NCI-H526 treated with DMSO at 0.1 percent for 48 hours (cell line): ENCODE measurements at places on chromosomes 6 and 20.

DNA sequence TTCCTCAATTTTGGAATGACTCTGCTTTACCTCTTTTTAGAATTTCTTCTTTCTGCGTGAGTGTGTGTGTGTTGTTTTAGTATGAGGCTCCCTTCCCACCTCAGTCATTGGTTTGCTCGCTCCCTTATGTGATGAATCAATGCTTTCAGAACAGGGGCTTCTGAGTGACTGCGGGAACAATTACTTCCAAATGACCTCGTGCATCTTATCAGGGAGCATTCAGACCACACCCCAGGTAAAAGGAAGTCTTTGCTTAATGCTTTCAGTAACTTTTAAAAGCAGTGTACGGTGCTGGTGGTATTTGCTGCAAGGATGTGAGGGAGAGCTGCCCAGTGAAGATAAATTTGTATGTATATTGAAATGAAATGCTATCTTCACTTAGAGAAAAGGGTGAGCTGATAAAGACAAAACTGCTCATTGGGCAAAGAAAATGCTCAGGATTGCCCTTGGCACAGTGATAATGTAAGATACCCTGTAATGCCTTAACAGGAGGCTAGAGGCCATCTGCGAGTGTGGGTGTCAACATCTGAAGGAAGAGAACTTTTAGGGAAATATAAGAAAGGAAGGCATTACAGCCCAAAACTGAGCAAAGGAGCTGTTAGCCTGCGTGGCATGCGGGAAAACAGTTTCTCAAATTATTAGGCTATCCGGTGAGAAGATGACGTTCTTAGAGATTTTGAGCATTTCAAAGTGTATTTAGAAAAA lies at the start of gene MLIP:
TSS of gene MLIP (plus strand) at position 103 of the 705 bp plus-strand sequence. CDS start at position 140, 37 bp downstream.
- no peak for DNase-seq

- no peak for DNase-seq
Observed at GRCh38 chr6:97067045-97067444, 142.5 kb downstream of the KLHL32 start.

DNA sequence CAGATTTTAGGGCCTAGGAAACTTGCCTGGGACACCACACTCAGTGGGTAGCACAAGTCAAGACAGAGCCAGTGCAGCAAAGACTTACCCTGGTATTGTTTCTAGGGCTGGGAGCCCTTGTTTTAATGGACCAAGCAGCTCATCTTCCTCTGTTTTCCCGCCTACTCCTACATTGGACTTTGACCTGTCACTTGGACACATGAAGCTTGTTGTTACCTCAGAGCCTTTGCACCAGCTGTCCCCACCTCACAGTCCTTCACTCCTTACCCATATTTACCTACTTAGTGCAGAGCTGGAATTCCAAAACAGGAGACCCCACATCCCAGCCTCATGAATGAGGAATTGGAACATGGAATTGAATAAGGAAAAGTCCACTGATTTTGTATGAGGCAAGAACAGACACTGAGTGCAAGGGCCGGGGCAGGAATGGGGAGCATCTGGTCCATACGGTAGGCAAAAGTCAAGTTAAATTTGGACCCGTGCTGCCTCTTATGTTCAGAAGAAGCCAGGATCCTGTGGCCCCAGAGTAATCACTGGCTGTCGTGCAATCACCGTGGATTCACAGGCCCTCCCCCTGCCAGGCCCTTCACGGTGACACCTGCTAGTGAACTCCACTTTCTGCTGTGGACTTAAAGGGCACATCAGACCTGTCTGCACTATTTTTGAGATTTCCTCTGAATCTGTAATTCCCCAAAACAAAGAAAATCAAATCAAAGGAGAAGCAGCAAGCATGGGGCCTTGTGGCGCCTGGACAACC lies 236.9 kb upstream of the PMEPA1 start:
- no peak for DNase-seq

DNA sequence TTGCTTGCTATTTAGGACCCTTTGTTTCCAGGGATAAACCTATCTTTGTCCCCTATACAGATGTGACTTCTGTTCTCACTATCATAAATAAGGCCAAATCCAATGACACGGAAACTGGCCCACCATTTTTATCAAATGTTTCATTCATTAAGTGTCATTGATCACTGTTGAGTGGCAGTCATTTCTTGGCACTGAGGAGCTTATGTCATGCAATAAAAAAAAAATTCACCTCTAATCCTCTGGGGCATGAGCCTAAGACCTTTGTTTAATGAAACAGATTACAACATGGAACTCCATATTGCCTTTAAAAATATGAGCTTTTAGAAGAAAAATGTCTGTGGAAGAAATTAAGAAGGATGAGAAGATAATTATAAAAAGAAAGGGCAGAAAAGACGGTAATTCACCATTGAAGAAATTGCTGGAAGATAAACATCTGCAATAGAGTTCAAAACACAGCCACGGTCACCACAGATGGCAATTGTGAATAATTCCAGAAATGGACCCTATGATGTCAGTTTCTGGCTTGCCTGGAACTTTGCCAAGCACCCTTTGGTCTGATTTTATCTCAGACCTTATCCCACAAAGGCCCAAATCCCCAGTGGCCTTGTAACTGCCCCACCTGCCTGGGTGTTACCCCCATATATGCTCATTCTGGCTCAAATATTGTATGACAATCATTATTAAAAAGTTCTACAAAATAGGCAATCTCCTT lies 91.1 kb downstream of the DST start:
- no peak for DNase-seq

- DNase-seq = no peak
Observed at GRCh38 chr20:33866398-33867100, 55.4 kb downstream of the CHMP4B start.

GRCh38 chr6:118335325-118335816 lies 212.7 kb upstream of the PLN start:
- no peak for DNase-seq

GRCh38 chr20:20860078-20860806 lies 147.8 kb upstream of the RALGAPA2 start:
- peak; percentile 69 for DNase-seq

DNA sequence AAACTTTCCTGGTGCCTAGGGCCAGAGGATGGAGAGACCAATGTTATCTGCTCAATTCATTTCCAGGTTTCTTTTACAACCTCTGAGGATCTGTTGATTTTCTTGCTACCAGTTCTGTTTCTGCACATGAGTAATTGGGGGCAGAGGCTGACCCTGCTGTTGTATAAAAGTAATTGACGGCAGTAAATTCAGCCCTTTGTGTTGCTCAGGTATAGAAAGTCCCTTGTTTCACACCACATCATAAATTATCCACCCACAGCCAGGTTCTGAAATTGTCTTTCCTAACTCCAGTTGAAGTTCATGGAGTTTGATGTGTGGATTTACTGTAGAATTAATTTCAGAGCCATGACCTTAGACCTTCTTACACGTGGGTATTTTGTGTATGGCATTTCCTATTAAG lies 107.4 kb upstream of the GRIK2 start:
- DNase-seq = no peak

- DNase-seq = no peak
Observed at GRCh38 chr6:17057322-17057721, 44.5 kb upstream of the STMND1 start.

DNA sequence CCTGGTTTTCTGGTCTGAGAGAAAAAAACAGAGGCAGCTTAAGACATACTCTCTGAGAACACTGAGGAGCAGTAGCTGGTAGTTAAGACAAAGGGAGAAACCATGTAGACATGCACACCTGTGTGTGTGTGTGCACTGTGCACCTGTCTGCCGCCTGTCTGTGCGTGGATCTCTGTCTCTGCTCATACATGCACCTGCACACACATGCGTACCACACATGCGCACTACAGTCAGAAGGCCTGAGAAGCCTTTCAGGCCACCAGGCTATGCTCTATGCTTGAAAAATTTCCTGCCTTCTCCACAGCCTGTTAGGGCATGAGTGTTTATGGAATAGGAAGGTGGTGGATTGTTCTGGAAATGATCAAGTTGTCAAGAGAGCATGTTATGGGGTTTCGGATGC lies 103.5 kb downstream of the CDH4 start:
- no peak for DNase-seq

DNA sequence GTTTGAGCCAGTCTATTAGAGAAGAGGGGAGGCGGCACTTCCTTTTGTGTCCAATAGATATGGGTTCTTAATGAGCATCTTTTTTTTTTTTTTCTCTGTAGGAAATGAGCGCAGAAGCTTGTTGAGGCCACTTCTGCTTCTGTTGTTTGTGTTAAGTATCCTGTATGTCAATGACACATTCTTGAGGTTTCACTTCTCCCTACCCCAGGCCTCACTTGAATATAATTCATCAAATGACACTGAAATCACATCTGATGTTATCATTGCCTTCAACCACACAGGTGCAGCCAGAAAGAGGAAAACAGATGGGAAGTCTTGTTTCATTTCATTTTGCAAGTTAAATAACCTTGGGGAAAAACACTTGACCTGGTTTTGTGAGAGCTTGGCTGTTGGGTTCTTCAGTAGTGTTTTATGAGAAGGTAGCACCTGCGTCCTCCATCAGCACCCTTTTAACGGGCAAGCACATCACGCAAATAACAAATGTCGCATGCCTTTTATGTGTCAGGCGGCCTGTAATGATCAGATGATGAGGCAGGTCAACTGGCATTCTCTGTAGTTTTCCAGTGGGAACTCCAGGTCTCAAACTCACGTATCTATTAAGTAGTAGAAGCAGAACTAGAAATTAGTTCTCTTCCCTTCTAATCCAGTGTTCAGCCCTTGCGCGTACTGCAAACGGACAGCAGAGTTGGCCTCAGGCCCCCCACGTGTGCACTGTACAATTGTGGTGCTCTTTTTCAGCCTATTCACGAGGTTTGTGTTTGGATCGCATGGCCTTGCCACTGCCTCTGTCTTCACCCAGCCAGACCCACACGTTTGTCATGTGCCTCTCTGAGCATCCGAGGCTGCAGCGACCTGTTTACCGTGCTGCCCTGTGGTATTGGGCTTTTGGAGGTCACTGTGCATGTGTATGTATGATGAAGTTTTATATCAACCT lies 23.5 kb downstream of the PLEKHG1 start:
- DNase-seq = peak; percentile 39

- DNase-seq = no peak
Observed at GRCh38 chr6:104952911-104953399, 4.0 kb upstream of the LIN28B start.

GRCh38 chr6:25769983-25770382 lies 15.4 kb downstream of the SLC17A4 start:
- no peak for DNase-seq

GRCh38 chr20:63682384-63683139 lies 13.9 kb upstream of the TNFRSF6B start:
- no peak for DNase-seq

DNA sequence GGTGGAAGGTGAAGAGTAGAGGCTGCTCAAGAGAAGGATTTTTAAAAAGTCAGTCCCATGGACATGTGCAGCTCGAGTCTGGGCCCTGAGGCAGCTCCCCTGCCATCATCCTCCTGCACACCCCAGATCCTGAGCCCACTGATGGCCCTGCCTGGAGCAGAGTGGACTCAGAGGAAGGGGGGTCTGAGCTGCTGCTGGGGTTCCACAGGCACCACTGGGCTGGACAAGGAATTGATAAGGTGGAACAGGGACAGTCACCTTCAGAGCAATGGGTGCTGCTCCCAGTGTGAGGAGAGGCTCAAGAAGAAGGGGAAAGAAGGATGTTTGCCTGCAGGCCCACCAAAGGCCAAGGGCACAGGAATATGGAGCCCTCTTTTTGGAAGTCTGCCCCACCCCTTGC lies 6.2 kb downstream of the ULBP2 start:
- DNase-seq = no peak

DNA sequence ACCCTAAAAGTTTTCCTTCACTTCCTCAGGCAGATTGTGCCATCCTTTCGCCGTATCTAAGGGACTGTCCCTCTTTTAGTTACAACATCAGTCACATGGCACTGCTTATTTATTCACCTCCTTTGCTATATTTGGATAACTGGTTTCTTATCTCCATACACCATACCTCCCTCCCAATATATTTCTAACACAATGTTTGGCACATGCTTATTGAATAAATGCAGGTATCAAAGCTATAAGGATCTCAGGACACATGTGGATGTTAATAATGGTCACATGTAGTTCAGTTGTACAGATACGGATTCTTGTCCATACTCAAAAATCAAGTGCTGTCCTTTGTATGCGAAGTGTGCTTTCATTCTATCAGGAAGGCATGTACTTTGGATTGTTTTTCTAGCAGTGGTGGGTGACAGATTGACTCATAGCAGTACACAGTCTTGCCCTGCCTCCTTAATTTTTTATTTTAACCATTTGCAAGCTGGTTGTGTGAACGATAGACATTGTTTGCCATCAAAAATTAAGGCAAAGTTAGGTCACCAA lies 407.1 kb upstream of the RUNX2 start:
- DNase-seq = no peak

DNA sequence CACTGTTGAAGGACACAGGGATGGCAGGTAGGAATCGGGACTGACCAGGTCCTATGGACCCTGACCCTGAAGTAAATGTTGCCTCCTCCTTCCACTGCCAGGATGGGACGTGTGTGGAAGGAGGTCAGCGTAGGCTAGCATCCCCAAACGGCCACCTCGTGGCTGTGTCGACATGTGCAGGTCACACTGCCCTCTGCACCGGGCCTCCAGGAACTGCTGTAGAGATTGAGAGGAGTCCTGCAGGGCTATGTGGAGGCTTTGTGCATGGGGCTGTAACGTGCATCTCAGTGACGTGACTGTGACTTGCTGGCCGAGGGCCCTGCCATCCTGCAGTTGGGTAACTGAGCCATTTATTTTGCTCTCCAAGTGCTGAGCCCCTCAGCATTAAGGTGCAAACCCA lies 149.5 kb downstream of the PHACTR3 start:
- DNase-seq = no peak

DNA sequence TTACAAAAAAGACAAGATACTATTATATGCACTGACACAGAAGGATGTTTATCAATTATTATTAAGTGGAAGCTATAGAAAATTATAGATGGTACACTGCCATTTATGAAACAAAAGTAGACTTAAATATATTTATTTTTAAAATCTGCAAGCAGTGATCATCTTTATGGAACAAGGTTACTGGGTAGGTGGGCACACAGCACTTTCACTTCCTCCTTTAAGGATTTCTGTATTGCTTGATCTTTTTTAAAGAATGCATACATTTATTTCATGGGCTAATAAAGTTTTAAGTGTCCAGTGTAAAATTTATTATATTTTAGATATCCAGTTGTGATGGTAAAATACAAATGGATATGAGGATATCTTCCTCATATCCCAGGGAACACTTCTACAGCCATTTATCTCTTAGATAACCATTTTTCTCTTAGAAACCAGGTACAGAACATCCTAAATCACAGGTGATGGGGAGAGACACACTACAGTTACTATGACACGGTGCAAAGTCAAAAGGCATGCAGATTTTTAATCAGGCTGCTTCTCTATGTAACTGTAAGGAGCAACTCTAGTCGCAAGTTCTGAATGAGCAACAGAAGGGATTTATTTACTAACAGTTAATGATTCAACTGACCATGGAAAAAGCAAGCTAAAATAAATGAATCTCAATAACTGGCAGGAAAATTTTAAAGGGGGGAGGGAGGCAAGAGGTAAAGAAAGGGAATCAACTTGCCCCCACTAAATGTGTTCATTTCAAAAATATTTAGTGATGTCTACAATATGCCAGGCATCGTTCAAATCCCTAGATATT lies 2.2 kb downstream of the FBXL4 start:
- no peak for DNase-seq
